A172 (cell line): ENCODE measurements at places on chromosomes 13 and 19. TPM values are rescaled to one million over a fixed set of nuclear protein-coding genes. Genes with fewer than 3 reads are reported as not detected.

GRCh38 chr13:89363144-89363543 is 1692.0 kb downstream of the SLITRK5 start:
- no peak for DNase-seq

Gene ZMYM2
- 30.1 and 30.9 TPM in 2 replicates for total RNA-seq

GRCh38 chr13:33945477-33945876 is 127.5 kb downstream of the RFC3 start:
- DNase-seq, result no peak

DNA sequence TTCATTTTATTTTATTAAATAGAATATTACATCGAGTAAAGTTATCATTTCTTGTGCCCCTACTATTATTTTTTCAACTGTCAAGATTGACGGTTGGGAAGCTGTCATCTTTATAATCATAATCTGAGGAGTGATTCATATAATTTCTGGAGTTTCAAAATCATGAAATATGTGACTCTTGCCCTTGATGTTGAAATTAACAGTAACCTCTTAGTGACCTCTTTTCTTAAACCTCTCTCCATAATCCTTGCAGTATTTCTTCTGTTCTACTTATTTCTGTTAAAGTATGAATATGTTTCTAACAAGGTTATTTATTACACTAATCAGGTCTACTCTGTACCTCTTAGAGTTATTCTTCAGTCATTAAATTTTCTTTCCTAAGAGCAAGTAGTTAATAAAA is 663.8 kb downstream of the LIG4 start:
- no peak for DNase-seq

- DNase-seq, result no peak
Measured at GRCh38 chr13:77416666-77417212, 89.8 kb upstream of the MYCBP2 start.

Gene OR7A5
- total RNA-seq, result not detected in 2 replicates

GRCh38 chr19:16435999-16436650 is 35.6 kb downstream of the EPS15L1 start:
- DNase-seq, result no peak

- no peak for DNase-seq
Measured at GRCh38 chr19:49110567-49110966, 3.6 kb upstream of the LIN7B start.

- DNase-seq, result no peak
Measured at GRCh38 chr19:34838753-34839431, 65.9 kb upstream of the ZNF599 start.

Gene NR2F6
- 54.5 and 70.9 TPM in 2 replicates for total RNA-seq

- no peak for DNase-seq
Measured at GRCh38 chr19:29871143-29871542, 59.4 kb downstream of the CCNE1 start.

GRCh38 chr19:16272945-16273344 is 51.7 kb upstream of the KLF2 start:
- no peak for DNase-seq

DNA sequence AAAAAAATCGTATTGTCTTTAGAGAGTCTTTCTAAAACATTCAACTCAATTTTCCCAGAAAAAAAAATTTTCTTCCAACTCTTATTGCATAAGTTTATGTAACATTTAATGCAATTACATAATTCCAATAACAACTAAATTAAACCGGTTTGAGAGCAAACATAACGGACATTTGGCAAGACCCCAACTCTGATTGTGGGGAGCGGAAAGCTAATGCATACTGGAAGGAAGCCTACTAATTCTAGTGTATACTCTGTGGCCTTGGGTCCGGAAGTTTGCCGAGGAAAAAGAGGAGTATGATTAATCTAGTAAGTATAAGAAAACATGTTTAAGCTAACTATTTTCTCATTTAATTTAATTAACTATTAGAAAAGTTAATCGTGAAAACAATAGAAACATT is 21.3 kb upstream of the MIR17HG start:
- DNase-seq, result no peak

Gene ATP4A
- not detected in 2 replicates for total RNA-seq
